ENCODE measurements at places on chromosomes 6 and 20.

- no peak for DNase-seq
Observed at GRCh38 chr6:55405474-55406235, 78.4 kb downstream of the GFRAL start.

DNA sequence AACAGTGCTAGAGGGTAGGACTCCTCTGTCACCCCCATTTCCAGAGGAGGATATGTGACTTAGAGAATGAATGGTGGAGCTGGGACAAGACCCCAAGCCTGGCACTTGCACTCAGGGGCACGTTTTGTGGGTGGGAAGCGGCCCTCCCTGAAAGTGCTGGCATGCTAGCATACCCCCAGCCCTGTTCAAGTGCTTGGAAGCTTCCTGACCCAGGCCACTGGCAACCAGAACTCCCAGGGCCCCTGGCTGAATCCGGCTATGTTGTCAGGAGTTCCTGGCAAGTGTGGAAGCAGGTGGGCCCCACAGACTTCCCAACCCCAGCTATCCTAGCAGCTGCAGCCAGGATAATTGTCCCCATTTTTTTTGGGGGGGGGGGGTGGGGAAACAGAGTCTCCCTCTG lies 35.6 kb upstream of the TGM2 start:
- no peak for DNase-seq

DNA sequence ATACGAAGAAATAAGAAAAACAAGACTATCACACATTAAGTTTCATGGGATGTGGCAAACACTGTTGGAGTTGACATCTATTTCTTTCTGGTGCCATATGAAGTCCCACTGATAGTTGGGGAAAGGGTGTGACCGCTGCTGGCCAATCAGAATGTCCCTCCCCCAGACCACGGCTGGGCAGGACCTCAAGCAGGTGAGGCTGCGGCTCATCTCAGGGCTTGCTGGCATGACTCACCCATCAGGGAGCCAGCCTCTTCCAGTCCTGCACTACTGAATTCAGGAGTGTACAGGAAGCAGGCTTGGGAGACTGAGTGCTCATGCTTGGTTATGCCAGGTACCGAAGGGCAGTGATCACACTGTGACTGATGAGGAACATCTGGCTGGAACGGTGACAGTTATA lies 18.9 kb downstream of the PREP start:
- DNase-seq: peak; percentile 37

- DNase-seq: no peak
Observed at GRCh38 chr6:134453792-134454510, 136.0 kb upstream of the SGK1 start.

GRCh38 chr6:108293527-108294296 lies 1.1 kb upstream of the AFG1L start:
- DNase-seq: no peak

DNA sequence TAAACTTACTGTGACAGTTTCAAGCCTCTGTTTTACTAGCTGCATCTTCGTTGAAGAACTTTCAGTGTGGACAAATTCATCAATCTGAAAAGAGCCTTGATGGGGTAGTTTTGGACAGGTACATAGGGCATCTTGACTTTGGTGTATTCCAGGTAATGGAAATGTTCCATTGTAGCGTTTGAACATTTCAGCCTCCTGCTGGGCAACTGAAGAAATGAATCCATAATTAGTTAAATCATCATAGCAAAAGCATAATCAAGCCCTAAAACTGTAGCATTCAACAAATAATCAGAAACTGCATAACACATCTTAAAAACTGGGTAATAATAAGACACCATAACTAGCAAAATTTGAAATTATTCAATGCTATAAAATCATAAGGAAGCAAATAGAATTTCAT lies 86.2 kb downstream of the AHI1 start:
- DNase-seq: peak; percentile 43

- DNase-seq: no peak
Observed at GRCh38 chr6:6843057-6843627, 254.6 kb downstream of the LY86 start.

DNA sequence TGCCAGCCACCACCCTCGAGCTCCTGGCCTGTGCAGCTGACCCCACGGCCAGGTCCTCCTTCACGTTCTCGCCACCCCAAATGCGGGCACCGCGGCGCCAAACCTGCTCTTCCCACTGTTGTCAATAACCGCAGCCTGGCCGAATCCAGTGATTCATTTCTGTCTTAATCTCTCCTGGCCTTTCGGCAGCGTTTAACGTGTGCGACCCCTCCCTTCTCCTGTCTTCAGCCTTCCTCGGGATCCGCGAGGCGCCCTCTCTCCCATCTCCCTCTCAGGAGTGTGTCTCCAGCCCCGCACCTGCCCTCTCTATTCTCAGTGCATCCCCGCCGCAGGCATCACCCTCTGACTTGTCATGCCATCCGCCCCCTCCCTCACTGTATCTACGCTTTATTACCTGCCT lies 91.4 kb downstream of the THBS2 start:
- DNase-seq: no peak

Data from hematopoietic multipotent progenitor cell treated with erythropoietin and hydrocortisone succinate and interleukin-3 and kit ligand, for 8 days (in vitro differentiated cells).